ENCODE measurements at places on chromosomes 12 and 14.

- DNase-seq: peak; percentile 14
These were observed 100.8 kb downstream of the CCER1 start for GRCh38 chr12:90854136-90854689.

DNA sequence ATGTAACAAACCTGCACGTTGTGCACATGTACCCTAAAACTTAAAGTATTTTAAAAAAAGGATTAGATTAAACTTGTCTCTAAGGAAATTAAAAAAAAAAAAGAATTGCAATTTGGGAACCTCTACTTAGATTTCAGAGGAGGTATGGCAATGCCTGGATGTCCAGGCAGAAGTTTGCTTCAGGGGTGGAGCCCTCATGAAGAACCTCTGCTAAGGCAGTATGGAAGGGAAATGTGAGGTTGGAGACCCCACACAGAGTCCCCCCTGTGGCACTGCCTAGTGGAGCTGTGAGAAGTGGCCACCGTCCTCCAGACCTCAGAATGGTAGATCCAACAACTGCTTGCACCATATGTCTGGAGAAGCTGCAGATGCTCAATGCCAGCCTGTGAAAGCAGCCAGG is 279.6 kb upstream of the CCDC196 start:
- DNase-seq: no peak

- peak; percentile 38 for DNase-seq
These were observed 96.3 kb downstream of the GALC start for GRCh38 chr14:87896393-87897380.

DNA sequence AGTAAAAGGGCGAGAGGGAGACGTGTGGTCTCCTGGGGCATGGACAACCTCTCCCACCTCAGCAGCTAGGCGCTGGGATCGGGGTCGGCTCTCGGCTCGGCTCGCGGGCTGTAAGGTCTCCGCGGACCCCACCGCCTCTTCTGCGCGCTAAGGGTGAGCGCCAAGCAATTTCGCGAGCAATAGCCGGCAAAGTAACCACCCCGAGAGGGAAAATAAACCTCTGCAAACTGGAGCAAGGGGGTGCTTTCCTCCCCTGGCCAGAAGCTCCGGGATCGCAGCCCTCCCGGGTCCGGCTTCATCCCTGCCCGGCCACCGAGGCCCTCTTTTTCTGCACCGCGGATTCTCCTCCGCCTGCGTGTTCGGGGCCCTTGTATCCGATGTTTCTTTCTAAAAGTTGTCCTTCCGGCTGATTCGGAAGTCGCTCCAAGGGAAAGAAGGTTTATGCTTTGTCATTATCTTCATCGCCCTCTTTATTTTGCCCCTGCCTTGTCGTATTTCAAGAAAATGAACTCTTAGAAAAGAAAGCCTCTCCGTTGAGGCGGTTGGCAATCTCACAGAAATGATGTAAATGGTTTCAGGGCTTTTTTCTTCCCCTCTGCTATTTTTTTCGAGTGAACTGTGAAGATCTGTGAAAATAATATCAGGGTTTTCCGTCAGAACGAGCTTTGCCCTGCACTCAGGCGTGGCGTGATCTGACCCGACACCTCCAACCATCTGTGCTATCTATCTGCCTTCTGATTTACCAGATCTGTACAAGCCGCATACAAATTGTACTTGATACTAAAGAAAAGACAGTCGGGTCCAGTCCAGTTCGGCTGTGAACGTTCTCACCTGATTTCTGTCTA is 1.7 kb upstream of the SIX6 start:
- no peak for DNase-seq

DNA sequence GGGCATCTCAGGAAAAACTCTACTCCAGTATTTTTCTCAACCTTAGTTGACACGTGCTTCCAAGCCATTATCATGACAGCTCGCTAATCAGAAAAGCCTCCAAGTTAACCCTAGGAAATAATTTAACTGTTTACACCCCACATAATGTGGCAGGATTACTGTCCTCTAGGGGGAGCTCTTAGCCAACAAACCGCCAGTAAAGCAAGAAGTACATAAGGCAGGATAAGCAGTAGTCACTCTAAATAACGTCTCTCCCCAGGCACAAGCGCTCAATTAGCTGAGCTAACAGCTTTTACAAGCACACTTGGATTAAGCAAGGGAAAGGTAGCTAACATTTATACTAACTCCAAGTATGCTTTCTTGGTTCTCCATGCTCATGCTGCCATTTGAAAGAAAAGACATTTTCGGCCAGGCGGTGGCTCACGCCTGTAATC is 22.8 kb downstream of the APOBEC1 start:
- no peak for DNase-seq

DNA sequence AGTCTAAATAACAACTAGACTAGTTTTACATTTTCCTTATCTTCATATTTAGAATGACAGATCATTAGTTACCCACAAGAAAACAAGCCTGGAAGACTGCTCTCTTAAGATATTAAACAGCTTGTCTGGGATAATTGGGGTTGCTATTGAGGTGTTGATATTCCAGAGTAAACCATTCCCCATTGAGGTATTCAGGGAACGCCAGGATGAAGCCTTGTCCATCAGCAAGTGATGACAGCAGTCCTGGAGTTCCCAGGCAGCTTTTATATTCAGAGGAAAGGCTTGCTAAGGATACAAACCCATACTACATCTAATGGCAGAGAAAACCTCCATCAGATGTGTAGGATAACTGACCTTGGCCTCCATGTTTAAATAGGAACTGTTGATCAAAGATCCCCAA is 168.4 kb downstream of the MSRB3 start:
- no peak for DNase-seq

- DNase-seq: no peak
These were observed 31.4 kb downstream of the PARP11 start for GRCh38 chr12:3841783-3842182.

- DNase-seq: no peak
These were observed 17.3 kb upstream of the DNAH10 start for GRCh38 chr12:123744836-123745235.

DNA sequence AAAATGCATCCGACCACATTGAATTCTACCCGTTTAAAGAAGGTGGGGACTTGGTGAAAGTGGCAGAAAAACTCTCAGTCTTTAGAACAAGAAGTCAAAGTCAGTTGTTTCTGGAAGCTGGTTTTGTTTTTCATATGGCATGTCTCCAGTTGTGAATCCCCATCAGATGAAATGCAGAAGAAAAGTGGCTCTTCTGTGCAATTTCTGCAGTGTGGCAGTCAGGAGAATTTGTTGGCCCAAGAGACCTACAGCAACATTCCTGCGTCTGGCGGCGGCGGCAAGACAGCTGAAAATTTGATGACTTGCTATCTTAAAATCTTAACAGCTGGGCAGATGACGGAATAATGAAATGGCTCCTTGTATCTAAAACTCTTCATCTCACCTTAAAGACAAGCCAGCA is 201.5 kb downstream of the FOXN3 start:
- DNase-seq: no peak

GRCh38 chr12:122060081-122060501 is 18.5 kb upstream of the MLXIP start:
- no peak for DNase-seq

DNA sequence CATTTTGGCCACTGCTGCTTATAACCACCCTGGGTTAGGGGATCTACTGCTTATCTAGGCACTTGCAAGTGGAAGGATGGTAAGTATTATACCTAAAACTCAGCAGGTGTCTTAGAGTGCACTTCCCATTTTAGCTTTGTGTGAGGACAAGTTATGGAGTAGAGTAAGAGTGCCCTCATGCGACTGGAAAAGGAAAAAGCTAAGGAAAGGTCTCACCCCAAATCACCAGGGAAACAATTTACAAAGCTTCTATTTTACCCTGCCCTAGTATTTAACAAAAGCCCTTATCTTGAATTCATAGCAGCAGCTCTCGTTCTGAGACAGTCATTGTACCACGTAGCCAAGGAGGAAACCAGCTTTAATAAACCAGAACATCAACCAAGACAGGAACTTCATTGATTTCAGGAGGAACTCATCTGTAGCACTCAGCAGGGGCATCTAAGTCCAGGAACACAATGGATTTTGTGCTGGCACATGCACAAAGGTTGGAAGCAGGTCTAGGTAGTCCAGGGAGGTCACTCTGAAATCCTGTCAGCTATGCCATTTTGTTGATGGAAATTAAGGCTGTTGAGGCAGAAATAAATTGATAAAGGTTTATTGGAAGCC is 2.9 kb downstream of the RDH12 start:
- no peak for DNase-seq

- no peak for DNase-seq
These were observed 42.6 kb upstream of the BCL11B start for GRCh38 chr14:99314623-99315022.

GRCh38 chr14:90775441-90775840 is 40.8 kb downstream of the TTC7B start:
- no peak for DNase-seq

- DNase-seq: no peak
These were observed 120.0 kb downstream of the BEGAIN start for GRCh38 chr14:100467046-100467750.

GRCh38 chr12:6062757-6063735 is 61.4 kb downstream of the VWF start:
- DNase-seq: peak; percentile 29

DNA sequence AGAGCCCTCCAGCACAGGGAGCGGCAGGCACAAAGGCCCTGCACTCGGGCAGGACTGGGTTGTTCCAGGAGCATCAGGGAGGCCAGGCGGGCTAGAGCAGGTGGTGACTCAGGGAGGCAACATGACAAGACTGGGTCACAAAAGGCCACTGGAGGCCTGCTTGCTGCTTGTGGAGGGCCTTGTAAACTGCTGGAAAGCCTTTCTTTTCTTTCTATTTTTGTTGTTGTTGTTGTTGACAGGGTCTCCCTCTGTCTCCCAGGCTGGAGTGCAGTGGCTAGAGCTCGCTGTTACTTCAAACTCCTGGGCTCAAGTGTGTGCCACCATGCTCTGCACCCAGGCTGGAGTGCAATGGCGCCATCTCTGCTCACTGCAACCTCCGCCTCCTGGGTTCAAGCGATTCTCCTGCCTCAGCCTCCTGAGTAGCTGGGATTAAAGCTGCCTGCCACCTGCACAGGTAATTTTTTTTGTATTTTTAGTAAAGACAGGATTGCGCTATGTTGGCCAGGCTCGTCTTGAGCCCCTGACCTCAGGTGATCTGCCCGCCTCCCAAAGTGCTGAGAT is 11.8 kb upstream of the RCOR1 start:
- DNase-seq: no peak

DNA sequence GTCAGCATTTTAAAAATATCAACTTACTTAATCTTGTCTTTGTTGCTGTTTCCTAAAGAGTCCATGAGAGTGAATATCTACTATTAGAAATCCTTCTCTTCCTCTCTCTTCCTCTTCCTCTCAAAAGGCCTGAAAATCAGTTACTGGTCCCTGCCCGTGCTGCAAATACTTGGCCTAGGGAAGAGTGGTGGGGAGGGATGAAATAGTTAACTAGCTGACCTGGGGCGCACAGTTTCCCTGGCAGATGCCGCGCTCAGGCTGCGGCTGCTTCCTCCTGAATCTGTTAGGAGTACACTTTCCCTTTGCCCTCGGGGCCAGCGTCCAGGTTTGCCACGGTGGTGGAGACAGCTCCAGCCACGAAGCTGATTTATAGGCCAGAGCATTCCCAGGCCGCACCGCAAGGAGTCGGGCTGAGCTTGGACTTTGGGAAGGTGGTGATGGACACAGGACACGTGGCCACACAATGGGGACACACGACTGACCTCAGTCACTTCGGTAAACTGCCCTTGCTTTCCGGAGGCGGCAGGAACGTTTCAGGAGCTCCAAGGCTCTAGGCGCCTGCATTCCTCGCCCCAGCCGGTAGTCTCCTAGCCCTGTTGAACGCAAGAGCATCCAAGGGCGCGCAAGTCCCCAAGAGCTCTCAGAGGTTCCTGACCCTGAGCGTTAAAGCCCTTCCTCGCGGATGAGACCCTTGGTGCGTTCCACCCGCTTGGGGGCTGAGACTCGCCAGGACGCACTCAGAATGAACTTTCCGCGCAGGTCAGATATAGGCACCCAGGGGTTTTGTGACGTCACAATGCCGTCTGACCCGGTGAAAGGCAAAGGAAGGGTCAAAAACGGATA is 7.1 kb upstream of the ASCL1 start:
- DNase-seq: no peak

GRCh38 chr12:119678459-119678858 is 10.5 kb downstream of the PRKAB1 start:
- DNase-seq: no peak

- DNase-seq: no peak
These were observed 429.0 kb downstream of the LRIG3 start for GRCh38 chr12:58491306-58491705.

DNA sequence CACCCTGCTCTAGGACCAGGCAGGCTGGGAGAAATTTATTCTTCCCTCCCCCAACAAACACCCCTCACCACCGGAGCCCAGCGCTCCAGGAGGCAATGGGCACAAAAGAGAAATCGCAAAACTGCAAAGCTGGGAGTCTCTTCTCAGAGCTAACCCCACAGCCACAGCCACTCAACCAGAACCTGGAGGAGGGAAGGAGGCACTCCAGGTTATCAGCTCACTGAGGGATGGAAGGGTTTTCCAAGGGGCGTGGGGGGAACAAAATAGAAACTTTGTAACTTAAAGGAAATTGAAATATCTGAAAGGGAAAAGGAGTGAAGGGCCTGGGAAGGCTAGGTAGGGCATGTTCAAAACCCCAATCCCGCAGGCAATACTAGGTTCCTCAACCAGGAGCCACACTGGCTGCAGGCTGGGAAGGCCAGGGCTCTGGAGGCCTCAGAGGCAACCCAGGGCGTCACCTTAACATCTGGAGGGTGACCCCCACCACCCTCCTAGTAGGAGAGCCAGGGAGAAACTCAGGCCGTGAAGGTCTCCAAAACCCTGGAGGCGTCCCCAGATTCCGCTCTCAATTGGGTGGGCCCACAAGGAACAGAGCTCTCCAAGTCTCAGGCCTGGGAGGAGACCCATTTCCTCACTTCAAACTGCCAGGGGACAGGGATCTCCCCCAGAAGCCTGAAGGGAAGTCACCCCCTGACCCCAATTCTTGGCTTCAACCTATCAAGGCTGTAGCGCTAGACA is 3.2 kb downstream of the KDM2B start:
- DNase-seq: no peak

- no peak for DNase-seq
These were observed 51.9 kb upstream of the PTHLH start for GRCh38 chr12:28024231-28024995.

DNA sequence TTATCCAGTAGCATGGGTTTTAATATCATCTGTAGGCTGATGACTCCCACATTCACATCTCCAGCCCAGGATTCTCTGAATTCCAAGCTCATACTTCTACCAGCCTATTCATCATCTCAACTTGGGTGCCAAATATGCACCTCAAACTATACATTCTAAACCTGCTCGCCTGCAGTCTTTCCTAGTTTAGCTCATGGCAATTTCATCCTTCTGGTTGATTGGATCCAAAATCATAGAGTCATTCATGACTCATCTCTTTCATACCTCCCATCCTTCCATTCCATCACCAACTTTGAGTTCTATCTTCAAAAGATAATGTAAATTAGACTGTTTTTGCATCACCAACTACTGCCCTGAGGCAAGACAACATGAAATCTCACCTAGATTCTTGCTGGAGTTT is 99.7 kb upstream of the EGLN3 start:
- DNase-seq: no peak

Measured in NCI-H446 treated with DMSO at 0.1 percent for 48 hours (cell line).